ENCODE measurements at places on chromosomes 5 and 9.

GRCh38 chr9:27193886-27194285 is 84.9 kb downstream of the TEK start:
- DNase-seq = no peak

DNA sequence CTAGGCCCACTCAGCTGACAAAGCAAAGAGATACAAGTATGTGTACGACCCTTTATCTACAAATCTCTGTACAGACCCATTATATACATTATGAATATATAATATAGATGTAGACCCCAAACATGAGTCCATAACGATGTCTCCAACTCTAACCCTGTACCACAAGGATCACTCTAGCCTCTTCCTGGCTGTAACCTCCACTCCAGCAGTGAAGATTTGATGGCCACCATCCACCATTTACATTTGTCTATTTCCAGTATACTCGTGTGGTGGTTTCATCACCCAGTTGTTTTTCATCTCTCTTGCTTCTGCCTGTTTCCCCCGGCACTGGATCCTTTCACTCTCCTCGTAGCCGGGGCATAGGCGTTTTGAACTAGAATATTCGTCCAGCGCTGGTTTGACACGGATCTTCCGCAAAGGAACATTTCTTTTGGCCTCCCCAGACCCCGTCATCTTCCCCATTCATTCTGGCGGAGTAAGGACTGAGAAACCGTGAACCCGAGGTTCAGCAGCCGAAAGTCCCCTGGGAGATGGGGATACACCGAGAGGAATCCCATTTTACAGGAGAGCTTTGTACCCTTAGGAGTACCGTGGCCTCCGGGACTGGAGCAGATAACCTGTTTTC is 828 bp upstream of the TRIO start:
- DNase-seq = no peak

GRCh38 chr5:111454198-111454622 is 58.1 kb downstream of the STARD4 start:
- DNase-seq = no peak

DNA sequence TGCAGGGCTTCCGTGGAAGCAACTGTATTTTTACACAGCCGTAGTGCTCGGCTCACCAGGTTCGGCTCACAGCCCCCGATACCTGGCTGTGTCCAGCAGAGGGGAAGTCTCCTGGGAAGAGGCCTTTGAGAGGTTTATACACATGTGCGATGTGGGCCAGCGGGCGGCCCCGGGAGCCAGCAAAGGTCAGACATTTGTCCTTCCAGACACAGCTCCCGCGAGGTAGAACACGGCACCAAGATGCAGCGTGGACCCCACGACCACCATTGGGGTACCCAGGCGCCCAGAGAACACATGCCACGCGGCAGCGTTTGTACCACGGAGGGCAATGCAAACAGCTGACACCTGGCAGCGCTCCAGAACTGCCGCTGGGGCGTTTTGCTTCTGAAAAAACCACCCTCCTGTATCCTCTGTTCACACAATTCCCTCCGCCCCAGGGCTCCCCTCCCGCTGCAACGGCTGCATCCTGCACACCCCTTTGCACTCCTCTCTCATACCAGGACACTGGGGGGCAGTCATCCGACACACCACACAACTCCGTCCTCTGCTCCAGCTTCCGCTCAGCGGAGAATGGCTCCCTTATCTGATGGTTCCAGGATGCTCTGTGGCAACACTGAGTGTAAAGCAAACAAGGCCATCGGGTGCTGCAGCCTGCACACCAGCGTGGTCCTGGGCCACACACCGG is 235.3 kb downstream of the SYK start:
- peak; percentile 27 for DNase-seq

GRCh38 chr5:8770431-8770830 is 775.4 kb downstream of the SEMA5A start:
- no peak for DNase-seq

GRCh38 chr5:94849324-94849723 is 230.9 kb downstream of the SLF1 start:
- no peak for DNase-seq

- no peak for DNase-seq
These were observed 125.2 kb downstream of the EDIL3 start for GRCh38 chr5:84259283-84260045.

GRCh38 chr5:133927300-133928180 is 40.9 kb downstream of the C5orf15 start:
- no peak for DNase-seq

GRCh38 chr5:137488516-137488915 is 10.6 kb downstream of the SPOCK1 start:
- no peak for DNase-seq

DNA sequence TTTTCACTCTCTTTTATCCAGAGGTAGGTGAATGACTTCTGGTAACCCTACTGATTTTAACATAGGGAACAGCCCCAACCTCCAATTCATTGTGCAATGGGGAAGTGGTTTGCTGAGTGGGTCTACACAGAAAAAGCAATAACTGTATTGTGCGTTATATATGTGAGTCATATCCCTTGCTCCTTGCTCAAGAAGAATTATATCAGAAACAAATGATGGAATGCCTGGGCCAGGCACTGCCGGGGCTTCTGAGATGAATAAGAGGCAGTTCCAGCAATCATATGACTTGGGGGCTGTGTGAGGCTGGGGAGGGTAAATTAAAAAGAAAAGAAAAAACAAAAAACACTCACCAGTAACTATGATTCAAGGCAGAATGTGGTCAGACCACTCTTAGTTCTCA is 79.2 kb upstream of the ABCA1 start:
- no peak for DNase-seq

GRCh38 chr5:149298842-149299404 is 27.3 kb downstream of the AFAP1L1 start:
- DNase-seq = no peak

DNA sequence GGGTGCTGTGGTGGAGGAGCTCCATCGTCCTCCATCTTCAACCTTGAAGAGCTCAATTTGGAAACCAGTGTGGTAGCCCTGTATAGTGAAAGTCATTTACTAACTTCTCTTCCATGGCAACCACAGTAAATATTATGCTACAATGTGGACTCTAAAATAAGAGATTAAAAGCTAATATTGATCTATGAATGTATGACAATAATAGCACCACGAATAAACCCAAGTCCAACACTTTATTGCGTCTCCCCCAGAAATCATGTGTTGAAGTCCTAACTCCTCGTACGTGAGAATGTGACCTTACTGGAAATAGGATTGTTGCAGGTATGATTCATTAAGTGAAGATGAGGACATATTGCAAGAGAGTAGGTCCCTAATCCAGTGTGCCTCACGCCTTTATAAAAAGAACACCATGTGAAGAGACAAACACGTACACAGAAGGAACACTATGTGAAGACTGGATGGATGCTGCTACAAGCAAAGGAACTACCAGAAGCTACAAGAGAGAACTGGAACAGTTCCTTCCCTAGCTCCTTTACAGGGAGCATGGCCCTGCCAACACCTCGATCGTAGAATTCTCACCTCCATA is 276.2 kb downstream of the PDE4D start:
- no peak for DNase-seq

- no peak for DNase-seq
These were observed 3.2 kb downstream of the ADAMTS12 start for GRCh38 chr5:33888587-33888986.

DNA sequence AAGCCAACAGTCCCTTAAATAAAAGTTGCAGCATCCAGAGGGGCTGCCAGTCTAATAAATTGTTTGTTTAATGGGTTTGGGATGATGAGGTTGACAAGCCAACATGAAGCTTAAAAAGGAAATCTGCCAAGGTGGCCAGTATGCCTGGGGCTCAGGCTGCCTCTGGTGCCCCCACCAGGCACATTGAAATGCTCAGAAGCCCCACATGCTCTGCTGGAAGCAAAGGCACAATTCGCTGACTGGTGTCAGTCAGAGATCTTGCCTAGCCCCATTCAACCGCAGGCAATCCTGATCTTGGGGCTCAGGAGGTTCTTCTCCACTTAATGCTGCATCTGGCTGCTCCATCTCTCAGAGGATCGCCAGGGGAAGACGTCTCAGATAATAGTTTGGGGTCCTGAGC is 44.2 kb upstream of the TCERG1 start:
- DNase-seq = no peak

DNA sequence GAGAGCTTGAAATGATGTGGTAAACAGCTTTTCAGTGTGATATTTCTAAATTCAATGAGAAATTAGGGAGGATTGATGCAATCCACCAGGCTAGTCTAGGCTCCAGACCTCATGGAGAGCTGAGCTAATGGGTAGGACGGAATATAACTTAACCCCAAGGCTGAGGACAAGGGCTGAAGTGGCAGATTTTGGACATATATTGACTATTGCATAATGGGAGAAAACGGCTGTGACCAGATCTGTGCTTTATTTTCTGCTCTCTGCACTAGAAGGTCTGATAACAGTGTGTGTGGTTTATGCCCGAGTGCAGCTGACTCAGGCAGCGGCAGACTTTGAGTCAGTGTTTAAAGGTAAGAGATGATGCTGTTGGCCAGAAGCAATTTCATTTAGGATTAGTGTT is 70.6 kb downstream of the ACTBL2 start:
- DNase-seq = no peak

DNA sequence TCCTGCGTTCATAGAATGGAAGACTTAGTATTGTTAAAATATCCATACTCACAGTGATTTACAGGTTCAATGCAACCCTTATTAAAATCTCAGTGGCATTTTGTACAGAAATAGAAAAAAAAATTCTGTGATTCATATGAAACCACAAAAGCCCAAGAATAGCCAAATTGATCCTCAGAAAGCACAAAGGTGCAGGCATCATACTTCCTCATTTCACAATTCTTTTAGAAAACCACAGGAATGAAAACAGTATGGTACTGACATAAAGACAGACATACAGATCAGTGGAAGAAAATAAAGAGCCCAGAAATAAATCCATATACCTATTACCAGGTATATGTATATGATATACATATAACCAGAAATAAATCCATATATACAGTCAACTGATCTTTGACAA is 86.8 kb upstream of the MEGF10 start:
- DNase-seq = no peak

- no peak for DNase-seq
These were observed 40.3 kb downstream of the KCNN2 start for GRCh38 chr5:114402206-114402605.

DNA sequence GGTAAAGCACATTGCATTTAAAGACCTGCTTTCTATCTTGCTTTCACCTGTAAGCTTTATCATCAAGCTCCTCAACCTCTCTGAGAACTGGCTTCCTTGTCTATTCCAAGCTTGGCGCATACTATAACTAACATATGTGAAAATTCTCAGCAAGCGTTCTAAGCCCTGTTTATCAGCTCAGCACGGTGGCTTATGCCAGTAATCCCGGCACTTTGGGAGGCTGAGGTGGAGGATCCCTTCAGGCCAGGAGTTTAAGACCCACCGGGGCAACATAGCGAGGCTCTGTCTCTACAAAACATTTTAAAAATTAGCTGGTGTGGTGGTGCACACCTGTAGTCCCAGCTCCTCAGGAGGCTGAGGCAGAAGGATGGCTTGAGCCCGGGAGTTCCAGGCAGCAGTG is 1.6 kb upstream of the ATP6V0E1 start:
- DNase-seq = no peak

DNA sequence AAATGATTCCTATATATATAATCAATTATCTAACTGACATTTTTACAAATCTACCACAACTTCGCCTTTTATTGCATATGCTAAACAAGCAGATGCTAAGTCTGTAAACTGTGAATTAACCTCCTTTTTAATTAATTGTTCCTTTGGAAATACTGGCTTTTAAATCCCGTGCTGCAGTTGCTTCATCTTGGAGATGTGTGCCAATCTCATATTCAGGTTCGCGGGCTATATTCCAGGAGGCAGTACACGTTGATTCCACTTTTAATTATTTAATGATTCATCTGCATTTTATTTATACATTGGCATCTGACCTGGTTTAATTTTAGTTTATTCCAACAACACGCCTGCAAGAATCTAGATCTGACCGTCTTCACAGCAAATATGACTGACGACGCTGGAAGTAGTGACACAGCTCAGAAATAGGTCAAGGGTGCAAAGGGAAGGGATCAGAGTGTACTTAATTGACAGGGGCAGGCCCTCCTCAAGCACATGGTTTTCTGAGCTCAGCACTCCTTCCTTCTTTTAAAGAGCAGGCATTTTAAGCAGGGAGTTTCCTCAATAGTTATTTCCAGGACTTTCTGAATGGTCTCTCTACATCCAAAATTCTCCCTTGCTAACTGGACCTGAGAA is 125.2 kb downstream of the GLIS3 start:
- no peak for DNase-seq

DNA sequence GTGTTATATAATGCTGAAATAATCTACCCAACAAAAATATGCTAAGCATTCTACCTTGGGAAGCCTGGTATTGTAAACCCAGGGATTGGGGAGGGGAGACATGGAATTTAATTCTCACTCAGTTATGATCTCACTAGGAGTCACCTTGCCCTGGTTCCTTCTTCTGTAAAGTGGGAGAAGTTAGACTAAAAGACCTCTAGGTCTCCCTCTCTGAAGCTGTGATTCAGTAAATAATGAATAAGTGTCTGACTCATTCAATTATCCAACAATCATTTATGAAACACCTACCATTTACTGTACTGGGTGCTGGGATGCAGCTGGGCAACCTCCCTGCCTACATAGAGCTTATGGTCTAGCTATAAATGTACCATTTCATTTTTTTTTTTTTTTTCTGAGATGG is 20.2 kb upstream of the SPARC start:
- DNase-seq = no peak

DNA sequence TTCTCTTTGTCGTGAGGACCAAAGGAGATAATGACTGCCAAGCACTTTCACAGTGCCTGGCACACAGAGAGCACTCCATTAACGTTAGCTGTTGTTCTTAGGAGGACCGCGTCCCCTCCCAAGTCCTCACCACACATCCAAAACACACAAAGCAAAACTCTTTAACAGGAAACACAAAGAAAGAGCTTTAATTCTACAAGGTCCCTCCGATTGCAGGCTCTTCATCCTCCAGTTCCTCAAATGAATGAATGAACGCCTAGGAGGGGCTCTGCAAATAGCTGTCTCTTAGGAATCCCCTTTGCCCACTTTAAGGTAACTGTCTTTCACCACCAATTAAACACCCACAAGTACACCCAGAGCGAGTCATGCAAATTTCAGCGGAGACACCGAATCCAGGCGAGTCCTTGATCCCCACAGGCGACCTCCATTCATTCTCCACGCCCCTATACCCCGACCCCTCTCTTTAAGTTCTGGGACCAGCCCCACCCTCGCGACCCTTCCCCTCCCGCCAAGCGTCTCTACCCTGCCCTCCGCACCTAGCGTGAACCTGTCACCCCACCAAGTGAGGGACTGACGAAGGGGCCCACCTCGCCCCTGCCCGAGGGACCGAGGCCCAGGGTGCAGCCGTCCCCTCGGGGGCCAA is 644 bp downstream of the TSC1 start:
- DNase-seq = no peak

- DNase-seq = no peak
These were observed 388.0 kb upstream of the ZNF608 start for GRCh38 chr5:125134216-125135081.

DNA sequence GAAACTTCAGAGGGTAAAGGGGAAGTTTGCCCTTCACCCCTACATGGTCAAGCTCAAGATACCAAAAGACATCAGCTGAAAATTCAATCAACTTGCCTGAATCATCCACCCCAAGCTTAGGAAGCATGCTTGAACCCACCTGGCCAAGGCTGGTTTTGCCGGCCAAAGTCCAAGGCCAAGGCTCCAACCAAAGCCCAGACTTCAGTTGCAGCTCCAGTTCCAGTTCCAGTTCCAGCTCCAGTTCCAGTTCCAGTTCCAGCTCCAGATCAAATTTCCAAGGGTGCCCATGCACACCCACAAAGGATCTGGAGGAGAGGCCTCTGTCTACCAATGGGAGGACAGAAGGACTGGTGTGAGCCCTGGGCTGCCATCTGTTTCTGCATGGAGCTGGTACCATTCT is 4.6 kb upstream of the SERINC5 start:
- DNase-seq = no peak

GRCh38 chr5:7036192-7036835 is 323.1 kb downstream of the TENT4A start:
- no peak for DNase-seq
